ENCODE measurements at places on chromosomes 1 and 21.
A peak's percentile ranks its signal among the peaks of the same experiment; 100 is the strongest.

GRCh38 chr1:179369751-179370341, 4.1 kb downstream of the AXDND1 start:
- no peak for DNase-seq

GRCh38 chr21:45381865-45382696, 22.9 kb upstream of the COL18A1 start:
- no peak for DNase-seq

DNA sequence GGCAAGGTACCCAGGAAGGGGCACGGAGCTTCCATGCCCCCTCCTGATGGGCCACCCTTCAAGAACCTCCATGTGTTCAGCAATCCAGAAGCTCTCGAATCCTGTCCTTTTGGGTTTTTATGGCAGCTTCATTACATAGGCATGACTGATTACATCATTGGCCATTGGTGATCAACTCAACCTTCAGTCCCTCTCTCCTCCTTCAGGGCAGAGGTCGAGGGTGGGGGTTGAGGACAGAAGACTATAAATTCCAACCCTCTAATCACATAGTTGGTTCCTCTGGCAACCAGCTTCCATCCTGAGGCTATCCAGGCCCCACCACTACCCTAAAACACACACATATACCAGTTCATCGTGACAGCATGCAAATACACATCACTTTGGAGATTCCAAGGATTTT, 135.7 kb downstream of the ZNF281 start:
- DNase-seq, result no peak

GRCh38 chr1:951364-951763, 7.7 kb downstream of the NOC2L start:
- no peak for DNase-seq

GRCh38 chr1:175183586-175183985, 9.0 kb downstream of the KIAA0040 start:
- DNase-seq, result no peak

GRCh38 chr1:217526636-217527035, 104.3 kb downstream of the GPATCH2 start:
- DNase-seq, result no peak

DNA sequence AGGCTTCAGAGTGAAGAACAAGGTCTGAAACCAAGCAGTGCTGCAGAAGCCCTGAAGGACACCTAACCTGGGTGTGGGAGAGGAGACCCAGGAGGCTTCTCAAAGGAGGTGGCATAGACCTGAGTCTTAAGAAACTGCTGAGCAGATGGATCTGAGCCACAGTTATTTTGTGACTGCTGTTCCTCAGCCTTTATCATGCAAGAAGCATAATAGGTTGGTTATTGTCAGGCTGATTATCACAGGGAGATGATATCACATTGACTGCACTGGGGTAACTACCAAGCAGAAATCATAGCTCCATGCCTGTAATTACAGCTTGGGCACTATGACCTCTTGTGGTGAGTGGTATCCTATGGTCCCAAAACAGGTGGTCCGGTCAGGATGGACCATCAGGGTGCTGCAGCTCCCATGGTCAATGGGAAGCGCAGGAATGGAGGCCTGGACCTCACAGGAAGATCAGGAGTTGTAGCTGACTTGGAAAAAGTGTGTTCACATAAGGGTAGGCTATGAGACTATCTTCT, 11.5 kb upstream of the ATP2B4 start:
- no peak for DNase-seq

- no peak for DNase-seq
Observed at GRCh38 chr1:54768093-54768492, 3.8 kb upstream of the PARS2 start.

DNA sequence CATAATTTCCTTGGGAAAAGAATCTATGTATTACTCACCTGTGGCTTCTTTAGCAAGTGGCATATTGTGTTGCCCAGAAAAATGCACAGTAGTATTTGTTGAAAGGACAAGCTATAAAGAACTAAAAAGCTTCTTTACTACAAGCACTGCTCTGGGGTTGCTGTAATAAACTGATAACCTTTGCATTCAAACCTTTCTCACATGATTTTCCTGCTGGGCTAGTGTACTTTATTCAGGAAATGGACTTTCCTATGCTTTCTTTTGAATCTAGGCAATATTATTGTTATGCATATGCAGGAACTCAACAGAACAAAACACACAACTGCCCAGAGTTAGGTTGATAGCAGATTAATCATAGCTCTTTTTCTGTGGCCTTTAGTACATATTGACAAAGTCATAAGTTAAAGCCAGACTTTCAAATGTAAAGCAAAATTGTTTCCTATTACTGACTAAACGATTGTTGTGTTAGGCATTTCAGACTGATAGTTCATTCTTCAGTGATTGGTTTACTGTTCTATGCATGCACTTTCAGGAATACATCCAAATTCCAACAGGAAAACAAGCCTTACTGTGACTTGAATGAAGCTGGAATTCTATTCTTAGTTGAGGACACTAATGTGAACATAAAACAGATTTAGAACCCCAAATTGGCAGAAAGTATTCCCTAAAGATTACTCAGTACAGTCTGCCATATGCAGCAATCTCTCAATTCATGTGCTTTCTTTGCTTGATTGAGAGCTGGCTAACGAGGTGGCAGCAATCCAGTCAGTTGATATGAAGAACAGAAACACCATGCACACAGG, 564.3 kb upstream of the NEGR1 start:
- DNase-seq, result no peak

- DNase-seq, result no peak
Observed at GRCh38 chr1:182330303-182330702, 61.3 kb downstream of the GLUL start.

DNA sequence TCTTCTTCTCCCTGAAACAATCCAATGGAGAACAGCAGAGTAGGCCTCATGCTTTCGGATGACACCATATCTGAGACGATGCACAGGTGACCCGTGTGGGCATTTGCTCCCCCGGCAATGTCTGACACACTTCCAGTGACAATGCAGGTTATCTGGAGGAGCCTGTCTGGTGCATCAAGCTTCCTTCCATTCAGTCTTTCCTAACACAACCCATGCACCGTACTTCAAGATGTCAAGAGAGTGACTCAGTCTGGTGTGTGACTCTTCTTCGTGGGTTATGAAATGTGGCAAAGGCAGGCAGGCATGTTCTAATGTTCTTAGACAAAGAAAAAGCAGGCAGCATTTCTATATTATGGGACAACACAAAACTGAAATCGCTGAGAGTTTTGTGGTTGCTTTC, 159.1 kb downstream of the EDEM3 start:
- no peak for DNase-seq

GRCh38 chr1:173554089-173554488, 48.8 kb downstream of the SLC9C2 start:
- no peak for DNase-seq

DNA sequence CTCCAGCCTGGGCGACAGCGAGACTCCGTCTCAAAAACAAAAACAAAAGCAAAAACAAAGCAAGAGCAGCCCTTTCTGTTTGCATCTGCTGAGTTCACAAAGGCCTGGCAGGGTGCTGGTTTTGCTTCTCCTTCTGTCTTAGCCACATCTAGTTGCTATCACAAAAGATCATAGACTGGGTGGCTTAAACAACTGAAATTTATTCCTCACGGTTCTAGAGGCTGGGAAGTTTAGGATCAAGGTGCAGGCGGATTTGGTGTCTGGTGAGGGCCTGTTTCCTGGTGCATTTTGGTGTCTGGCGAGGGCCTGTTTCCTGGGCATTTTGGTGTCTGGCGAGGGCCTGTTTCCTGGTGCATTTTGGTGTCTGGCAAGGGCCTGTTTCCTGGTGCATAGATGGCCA, 471.3 kb downstream of the CAMTA1 start:
- DNase-seq, result no peak

DNA sequence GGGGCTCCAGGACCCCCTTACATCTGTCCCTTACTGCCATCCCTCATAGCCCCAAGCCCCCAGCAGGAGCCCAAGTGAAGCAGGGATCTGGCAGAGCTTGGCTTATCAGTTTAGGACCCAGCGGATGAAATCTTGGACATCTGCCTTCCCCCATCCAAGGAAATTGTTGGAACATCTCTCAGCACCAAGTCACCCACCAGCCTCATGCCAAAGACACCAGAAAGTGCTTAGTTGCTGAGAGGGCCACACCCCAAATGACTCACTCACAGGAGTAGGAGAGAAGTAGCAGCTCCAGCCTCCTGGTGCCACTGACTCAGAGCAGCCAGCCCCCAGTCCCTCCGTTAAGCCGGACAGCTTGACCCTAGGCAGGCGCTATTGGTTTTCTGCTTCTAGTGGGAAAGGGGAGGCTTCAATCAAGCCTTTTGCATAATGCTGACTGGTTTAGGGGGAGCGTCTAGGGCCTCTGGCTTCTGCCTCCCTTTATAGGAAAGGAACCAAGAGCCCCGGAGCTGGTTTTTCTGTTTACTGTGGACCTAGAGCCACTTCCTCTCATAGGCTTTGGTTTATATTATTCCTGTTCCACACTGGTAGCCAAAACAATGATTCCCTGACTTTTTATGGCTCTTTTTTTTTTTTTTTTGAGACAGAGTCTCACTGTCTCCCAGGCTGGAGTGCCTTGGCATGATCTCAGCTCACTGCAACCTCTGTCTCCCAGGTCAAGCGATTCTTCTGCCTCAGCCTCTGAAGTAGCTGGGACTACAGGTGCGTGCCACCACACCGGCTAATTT, 114.2 kb upstream of the IPO9 start:
- peak; percentile 41 for DNase-seq

- no peak for DNase-seq
Observed at GRCh38 chr1:115229016-115229415, 109.0 kb downstream of the NGF start.

DNA sequence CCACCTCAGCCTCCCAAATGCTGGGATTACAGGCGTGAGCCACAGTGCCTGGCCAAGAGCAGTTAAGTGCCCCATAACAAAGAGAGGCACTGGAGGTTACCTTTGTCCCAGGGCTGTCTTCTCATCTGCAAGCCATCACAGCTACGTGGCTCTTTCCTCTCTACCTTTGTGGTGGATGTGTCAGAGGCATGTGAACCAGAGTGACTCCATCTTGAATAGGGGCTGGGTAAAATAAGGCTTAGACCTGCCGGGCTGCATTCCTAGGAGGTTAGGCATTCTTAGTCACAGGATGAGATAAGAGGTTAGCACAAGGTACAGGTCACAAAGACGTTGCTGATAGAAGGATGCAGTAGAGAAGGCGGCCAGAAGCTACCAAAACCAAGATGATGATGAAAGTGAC, 59.4 kb upstream of the POU2F1 start:
- no peak for DNase-seq

DNA sequence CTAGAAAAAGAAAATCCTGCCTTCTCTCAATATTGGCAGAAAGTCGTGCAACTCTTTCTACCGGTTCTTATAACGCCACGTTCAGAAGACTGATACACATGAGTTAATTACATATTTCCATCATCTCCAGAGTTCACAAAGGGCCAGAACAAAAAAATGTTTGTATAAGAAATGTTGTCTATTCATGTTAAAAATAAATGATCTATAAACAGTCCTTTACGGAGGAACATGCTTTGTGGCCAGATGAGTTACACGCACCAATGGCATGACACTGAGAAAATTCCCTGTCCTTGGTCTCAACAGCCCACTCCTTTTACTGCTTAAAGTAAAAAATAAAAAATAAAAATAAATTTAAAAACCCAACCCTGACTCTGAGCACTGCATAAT, 29.5 kb downstream of the C2CD2 start:
- DNase-seq, result no peak

GRCh38 chr1:8394456-8395321, 76.8 kb downstream of the SLC45A1 start:
- DNase-seq, result no peak

Measured in esophagus squamous epithelium (tissue), 5 donors.